Hindlimb muscle (tissue), 1 donor: ENCODE measurements at places on chromosomes 3 and 15. TPM values are rescaled to one million over a fixed set of nuclear protein-coding genes. Genes with fewer than 3 reads are reported as not detected.

Gene GREM1
- 3.3 TPM for polyA plus RNA-seq

Gene ALDH1A2
- 18.5 TPM for polyA plus RNA-seq

- no peak for DNase-seq
Observed at GRCh38 chr3:191253089-191253799, 54.2 kb downstream of the OSTN start.

DNA sequence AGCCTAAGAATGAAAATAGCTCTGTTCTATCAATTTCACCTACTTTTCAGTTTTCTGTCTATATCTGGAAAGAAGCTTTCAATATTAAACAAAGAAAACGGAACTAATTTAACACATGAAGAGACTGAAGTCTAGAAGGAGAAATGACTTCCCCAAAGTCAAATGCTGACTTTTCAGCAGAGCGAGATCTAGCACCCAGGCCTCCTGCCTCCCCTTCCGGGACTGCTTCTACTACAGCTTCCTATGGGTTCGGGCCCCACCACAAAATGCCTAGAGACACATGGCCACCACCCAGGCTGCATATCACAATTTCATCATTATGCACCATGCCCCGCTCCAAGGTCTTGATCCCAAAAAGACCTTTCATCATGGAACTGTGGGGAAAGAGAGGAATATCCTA is 104.5 kb downstream of the SST start:
- DNase-seq = no peak

DNA sequence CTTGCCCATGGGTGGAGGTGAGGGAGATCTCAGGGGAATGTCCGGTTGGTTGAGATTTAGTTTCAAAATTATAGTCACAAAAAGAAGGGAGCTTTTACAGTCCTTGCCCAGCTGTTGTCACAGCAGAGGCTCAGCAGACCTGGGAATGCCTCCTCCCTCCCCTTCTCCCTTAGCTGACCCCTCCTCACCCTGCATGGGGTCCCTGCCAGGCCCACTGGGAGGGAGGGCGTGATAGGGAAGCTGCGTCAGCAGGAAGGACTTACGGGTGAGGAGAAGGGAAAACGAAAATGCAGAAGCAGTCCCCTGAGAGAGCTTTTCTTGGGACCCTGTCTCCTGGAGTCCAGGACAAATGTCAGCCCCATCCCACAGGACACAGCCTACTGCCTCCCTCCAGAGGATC is 18.9 kb downstream of the SCN5A start:
- no peak for DNase-seq

DNA sequence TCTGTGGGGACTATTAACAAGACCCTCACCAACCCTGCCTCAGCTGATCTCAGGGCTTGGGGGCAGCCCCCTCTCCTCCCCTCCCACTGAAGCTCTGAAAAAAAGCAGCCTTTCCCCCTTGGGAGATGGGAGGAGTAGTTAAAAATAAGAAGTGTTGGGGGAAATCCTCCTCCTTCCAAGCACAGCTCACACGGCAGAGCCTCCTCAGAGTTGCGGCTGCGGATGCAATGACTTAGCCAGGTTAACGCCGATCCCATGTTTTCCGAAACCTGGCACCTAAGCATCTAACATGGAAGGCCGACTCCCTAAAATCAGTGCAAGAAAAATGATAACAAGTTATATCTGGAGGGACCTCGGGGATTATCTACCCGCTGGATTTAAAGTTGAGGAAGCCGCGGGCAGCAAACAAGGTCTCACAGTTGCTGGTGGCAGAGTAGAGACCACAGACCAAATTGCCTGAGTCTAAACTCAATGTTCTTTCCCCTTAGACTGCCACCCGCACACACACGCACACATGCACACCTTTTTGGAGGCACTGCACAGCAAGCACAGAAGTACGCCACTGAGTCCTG is 1.1 kb upstream of the TPM1 start:
- DNase-seq = no peak
